ENCODE measurements at places on chromosomes 1 and 21.
A peak's percentile ranks its signal among the peaks of the same experiment; 100 is the strongest.

DNA sequence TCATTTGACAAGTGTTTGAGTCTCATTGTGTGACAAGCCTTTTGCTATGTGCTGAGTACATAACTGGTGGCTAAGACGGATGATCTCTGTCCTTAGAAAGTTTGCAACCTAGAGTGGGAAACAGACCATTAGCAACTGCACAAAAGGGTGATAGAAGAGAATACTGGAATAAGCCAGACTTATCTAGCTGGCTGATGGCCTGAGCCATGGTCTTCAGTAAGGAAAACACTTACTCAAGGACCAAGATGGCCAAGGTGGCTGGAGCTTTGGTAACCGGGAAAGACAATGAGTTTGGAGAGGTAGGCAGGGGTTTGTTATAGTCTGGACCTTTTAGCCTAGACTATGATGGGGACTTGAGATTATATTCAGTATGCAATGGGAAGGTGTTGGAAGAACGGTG is 1.6 kb upstream of the TAF12 start:
- no peak for DNase-seq

- no peak for DNase-seq
Measured at GRCh38 chr1:29513357-29513756, 277.0 kb downstream of the PTPRU start.

- DNase-seq = no peak
Measured at GRCh38 chr1:151902858-151903257, 6.5 kb downstream of the THEM4 start.

GRCh38 chr1:89147678-89148658 is 22.1 kb upstream of the GBP2 start:
- DNase-seq = no peak

DNA sequence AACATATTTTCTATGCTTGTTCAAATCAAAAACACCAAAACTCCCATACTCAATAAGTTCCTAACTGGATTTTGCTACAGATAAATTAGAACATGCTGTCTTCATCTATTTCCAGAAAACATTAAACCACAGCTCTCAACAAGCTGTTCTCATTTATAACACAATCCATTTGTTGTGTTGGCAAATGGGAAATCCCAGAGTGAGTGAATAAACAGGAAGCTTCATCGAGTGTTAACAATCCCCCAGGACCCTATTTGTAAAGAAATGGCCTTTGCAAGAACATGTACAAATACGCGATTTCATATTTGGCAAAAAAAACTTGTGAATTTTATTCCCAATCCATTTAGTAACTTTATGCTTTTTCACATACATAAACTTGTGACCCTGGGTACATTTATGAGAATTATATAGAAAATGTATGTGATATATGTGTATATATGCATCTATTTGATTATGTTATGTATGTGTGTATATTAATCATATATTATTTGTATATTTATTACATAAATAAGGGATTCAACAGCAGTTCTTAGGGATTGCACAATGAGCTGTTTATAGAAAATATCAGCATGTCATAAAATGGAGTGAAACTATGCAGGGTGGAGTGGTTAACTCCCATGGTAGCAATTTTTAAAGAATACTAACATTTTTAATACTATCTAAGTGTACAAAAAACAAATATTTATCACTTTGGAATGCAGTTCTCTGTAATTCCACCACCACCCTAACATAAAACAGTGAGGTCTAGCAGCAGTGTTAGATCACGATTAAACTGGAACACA is 160.0 kb downstream of the NEGR1 start:
- peak; percentile 78 for DNase-seq

DNA sequence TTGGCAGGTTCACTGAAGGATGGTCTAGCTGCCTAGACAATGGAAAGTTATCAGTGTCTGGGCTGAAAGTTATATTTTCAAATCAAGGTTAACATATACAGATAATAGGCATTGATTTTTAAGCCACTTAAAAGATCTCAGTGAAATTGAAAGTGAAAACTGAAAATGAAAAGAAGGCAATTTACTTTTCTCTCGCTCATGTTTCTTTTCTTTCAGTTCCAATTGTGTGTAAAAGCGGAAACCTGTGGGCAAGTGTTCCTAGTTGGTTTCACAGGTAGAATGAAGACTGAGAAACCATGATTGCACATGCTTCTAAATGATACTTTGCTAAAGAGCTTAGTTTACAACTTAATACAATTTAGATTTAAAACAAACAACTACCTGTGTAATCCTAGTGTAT is 383.7 kb downstream of the ZP4 start:
- DNase-seq = no peak

DNA sequence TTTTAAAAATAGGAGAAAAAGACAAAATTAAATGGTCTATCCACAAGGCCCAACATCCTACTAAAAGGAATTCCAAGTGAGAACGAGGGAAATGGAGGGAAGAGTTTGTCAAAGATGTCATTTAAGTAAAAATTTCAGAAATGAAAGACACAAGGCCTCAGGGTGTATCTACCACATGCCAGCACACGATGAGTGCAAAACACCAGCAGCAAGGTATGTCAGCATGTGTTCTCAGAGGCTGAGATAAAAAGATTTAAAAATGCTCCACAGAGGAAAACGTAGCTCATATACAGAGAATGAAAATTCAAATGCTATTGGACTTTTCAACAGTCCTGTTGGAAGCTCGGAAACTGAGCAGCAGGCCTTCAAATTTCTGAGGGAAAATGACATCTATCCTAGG is 42.0 kb downstream of the RHOU start:
- no peak for DNase-seq

GRCh38 chr1:23449958-23450357 is 25.4 kb upstream of the TCEA3 start:
- no peak for DNase-seq

GRCh38 chr1:41532206-41532975 is 47.9 kb upstream of the EDN2 start:
- no peak for DNase-seq

Data from SK-N-MC (cell line).